ENCODE measurements at places on chromosomes 12 and 14. TPM values are rescaled to one million over a fixed set of nuclear protein-coding genes. Genes with fewer than 3 reads are reported as not detected.

- peak; percentile 77 for DNase-seq
These were observed 482 bp downstream of the TMEM30B start for GRCh38 chr14:61280526-61281185.

EIF2S3B gene
- total RNA-seq, result 0.45 TPM

IL26 gene
- 0.52 TPM for total RNA-seq

DNA sequence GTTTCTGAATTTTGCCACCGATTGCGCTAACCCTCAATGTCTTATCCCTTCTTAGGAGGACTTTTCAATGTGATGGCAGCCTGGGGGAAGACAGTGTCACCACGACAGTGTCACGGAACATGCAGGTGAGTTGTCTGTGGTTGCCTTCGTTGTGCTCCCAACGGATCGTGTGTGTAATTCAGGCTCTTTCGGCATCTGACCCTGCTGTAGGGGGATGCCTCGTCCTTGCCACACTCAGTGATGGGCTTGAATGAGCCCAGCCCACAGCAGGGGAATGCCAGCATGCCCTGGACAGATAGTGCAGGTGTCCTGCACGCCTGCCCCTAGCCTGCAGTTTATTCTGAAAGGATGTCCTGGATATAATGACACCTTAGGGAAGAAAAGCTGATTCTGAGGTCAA is 123.8 kb upstream of the RTL1 start:
- no peak for DNase-seq

DNA sequence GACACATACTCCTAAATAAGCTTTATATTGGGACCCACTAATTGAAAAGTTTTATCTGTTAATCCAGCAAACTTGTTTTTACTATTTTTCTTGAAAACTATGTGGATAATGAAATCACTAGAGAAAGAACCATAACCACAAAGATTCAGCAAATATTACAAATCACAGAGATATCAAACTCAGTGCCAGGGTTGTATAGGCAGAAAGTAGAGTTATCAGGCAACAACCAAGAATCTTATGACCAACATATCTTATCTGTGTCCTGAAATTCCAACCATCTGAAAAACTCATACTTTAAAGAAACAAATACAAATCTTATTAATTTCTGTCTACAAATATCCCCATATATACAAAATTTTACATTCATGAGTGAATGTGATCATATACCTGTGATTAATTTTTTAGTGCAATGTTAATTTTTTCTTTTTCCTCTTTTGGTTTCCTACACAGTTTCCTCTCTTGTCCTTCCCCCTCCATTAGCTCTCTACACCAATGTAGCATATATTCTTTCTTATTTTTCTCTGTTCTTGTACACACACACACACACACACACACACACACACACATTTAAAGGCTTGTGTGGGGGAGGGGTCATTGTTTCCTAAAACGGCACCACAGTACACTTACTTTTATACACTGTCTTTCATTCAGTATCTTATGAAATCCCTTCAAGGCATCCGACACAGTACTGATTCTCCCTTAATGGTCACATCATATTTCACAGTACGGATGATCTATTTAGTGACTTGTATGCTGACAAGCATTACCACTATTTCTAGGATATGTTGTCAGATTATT is 18.6 kb downstream of the AMN1 start:
- DNase-seq, result no peak

GRCh38 chr14:69553252-69553651 is 21.4 kb downstream of the CCDC177 start:
- DNase-seq, result no peak

DNA sequence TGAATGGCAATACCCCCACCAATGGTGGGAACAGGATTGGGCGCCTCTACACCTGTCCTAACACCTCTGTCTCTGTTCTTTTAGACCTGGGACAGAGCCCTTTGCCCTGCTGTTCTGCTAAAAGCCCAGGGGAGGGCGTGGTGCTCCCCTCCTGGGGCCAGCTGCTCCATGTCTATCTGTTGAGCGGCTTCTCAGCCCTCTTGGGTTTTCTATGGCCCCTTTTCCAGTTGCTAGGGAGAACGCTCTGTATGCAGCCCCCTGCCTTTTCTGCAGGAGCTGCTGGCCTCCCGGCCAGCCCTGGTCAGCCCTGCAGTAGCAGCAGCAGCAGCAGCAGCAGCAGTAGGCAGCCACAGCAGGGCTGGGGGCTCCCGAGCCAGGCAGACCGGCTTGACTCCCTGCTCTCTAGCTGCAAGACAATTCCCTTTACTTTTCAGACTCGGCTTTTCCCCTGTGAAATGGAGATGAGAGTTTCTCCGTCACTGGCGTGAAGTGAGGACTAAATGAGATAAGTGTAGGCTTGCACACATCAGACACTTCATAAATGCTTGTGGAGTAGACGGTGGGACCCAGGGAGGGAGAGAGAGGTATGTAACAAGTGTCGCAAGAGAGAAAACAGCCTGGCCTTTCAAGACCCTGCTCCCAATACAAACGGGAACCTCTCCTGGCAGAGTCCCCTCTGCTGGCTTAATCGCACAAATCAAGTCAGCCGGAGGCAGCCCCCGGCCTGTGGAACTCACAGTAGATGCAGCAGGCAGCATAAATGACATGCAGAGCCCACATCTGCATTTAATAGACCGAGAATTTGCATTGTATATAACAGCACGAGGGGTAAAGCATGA is 1.0 kb downstream of the RTL1 start:
- DNase-seq, result no peak

DNA sequence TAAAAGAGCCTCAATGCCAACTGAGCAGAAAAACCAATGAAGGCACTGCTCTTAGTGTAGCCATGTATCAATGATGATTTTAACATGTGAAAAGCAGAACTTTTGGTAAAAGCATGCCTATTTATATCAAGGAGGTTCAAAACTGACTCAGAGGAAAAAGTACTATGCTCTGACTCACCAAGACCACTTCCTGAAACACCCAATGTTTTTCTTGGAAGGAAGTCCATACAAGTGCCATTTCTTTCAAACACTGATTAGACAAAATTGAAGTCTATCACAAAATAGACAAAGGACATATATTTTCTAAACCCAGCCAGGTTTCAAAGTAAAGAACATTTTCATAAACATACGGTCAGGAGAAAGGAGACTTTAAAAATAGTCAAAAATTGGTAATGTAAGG is 88.6 kb downstream of the EPS8 start:
- DNase-seq, result no peak

GRCh38 chr14:69464379-69464778 is 20.1 kb upstream of the PLEKHD1 start:
- no peak for DNase-seq

DNA sequence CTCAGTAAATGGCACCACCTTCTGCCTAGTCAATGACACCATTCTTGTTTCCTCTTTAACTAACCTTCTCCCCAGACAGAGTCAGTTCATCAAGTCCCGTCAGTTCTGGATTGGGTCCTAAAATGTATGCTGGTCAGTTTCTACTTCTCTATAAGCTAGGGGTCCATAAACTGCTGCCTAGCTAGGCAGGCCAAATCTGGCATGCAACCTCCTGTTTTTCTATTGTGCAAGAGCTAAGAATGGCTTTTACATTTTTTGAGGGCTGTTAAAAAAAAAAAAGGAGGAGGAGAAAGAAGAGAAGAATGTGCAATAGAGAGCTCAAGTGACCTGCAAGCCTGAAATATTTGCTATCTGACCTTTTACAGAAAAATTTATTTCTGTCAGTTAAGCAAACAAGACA is 6.4 kb upstream of the TMED10 start:
- no peak for DNase-seq

- no peak for DNase-seq
These were observed 186.2 kb downstream of the PELI2 start for GRCh38 chr14:56304456-56304855.

CCDC38 gene
- total RNA-seq, result 0.10 TPM

DNA sequence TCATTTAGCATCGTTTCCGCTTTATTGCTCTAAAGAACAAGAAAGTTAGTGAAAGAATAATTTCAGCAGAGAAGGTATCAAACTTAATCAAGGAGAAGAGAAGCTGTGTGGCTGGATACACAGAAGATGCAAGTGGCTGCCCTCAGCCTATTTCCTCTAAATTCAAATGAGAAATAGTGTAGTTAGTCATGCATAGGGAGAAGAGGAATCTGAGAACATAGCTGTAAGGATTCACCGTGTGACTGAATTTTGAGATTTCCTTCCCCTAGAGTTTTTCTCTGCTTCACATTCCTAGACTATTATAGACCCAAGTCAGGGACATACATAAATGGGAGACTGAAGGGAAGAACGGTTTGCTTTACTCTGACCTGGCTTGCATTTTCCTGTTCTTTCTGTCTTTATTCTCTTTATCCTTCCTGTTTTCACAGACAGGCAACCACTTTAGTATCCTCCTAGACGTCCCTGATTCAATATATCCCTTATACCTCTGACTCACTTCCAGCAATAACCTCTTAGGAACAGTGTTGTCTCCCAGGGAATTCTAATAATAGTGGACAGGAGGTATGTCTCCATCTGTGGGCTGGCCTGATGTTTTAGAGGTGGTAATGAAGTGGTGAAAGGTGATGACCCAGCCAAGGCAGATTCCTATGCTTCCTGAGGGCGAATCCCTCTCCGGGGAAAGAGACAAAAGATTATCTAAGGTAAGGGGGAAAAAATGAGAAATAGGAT is 7.0 kb downstream of the RNASE10 start:
- DNase-seq, result no peak

DNA sequence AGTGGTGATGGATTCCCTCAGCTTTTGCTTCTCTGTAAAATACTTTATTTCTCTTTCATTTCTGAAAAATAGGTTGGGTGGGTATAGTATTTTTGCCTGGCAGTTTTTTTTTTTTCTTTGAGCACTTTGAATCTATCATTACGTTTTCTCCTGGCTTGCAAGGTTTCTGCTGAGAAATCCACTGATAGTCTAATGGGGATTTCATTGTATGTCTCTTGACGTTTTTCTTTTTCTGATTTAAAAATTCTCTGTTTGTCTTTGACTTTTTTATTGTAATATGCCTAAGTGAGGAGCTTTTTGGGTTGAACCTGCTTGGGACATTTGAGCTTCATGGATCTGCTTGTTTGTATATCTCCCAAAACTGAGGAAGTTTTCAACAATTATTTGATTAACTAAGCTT is 606.0 kb downstream of the KCNH5 start:
- DNase-seq, result no peak

HCAR2 gene
- total RNA-seq, result not detected

GRCh38 chr12:107610021-107610859 is 75.4 kb upstream of the PWP1 start:
- no peak for DNase-seq

DNA sequence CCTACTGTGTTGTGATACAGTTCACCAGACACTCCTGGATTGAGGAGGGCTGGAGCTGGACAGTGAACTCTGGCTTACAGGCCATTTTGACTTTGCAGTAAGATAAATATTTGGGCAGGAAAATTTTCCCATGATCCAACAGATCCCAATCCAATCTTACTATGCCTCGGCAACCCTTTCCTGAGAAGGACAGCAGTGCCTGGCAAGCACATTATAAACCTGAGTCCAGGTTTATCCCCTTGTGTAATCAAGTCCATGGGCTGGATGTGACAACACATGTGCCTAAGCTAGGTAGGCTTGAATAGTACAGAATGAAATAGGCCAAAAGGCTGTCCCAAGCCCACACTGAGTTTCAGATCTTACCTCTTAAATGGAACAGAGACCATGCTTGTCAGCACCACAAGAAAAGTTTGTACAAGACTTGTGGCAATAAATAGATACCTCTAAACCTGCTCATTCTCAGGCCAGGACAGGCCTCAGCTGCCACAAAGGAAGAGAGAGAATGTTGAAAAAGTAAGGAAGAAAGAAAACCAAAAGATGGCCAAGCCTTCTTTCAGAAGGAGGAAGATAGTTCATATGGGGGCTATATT is 34.9 kb downstream of the CREBL2 start:
- no peak for DNase-seq

DNA sequence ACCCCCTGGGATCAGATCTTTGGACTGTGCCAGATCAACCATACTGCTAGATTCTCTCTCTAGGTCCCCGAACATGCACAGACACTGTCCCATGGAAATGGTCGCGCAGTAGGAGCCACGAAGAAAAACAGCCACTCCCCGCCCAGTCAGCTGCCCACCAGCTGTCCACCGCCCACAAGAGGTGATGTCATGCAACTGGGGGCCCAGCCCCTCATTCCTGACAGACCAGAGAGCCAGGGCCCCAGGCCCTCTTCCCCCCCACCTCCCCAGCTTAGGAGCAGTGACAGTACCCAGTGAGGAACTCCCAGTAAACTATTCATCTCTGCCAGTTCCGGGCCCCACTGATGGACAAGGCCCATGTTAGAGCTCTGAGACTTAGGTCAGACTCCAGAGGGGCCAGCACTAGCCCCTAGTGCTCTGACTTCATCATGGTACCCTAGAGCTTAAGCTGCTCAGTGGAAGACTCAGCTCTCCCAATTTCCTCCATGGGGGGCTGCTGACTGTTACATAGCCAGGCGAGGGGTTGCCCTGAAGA is 3.7 kb upstream of the TAMALIN start:
- DNase-seq, result no peak

DNA sequence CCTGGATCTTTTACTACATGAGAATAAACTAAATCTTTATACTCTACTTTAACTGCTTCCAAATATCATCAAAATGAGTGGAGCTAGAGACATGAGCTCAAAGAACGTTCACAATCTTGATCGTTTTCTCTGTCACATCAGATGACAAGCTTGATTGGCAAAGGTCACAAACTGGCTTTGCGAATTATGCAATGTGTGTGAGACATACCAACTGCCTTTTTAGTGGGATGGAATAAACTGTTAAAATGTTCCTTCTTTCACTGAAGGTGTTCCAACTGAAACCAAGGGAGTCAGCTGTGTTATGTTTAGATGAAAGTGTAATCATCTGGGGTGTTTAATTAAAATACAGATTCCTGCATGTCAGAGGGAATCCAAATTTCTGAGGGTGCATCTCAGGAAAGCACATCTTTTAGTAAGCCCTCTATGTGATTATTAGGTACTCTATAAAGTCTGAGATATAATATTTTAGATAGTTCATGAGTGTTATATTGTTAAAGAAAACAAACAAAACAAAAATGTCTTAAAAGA is 21.9 kb downstream of the KITLG start:
- DNase-seq, result no peak

PRH1 gene
- total RNA-seq, result 29.6 TPM

VAMP1 gene
- total RNA-seq, result 38.5 TPM

DNA sequence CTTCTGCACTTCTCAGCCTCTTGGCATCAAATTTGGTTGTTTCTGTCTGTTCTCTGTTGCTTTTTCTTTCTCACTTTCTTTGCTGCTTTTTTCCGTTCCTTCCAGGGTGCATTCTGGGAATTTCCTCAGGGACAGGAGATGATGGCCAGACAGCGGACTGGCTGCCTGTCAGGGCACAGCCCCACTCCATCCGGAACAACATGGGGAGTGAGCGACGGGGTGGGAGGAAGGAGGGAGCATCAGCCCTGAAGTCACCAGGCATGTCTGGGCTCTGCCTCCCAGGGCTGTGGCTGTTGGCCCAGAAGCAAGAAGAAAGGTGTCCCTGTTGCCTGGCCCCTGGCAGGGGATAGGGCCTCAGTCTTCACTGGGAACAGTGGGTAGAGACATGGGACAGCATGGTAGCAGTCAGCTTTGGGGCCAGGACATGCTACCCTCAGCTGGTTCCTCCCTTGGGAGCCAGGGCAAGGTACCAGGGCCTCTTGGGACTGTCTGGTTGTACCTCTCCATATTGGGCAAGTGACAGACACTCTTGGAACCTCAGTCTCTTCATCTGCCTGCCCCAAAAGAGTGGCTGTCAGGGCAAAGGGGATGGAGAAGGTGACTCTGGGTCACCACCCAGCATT is 8.6 kb downstream of the PGF start:
- no peak for DNase-seq

Measured in T-helper 17 cell (primary cell).